ENCODE measurements at places on chromosomes 7 and 10.

DNA sequence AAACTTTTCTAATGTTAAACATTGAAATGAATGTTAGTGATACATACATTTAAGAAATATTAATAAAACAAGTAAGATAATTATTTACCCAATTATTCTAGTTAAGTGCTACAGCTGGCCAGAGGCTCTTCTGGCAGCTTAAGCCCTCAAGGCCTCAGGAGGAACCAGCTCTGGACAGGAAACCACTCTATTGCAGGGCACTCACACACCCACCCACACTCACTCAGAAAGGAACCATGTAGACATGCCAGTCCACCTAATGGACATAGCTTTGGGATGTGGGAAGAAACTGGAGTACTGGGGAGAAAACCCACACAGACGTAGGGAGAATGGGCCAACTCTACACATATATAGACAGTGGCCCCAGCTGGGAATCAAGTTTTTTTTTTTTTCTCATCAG is 28.2 kb downstream of the UMAD1 start:
- DNase-seq: no peak

DNA sequence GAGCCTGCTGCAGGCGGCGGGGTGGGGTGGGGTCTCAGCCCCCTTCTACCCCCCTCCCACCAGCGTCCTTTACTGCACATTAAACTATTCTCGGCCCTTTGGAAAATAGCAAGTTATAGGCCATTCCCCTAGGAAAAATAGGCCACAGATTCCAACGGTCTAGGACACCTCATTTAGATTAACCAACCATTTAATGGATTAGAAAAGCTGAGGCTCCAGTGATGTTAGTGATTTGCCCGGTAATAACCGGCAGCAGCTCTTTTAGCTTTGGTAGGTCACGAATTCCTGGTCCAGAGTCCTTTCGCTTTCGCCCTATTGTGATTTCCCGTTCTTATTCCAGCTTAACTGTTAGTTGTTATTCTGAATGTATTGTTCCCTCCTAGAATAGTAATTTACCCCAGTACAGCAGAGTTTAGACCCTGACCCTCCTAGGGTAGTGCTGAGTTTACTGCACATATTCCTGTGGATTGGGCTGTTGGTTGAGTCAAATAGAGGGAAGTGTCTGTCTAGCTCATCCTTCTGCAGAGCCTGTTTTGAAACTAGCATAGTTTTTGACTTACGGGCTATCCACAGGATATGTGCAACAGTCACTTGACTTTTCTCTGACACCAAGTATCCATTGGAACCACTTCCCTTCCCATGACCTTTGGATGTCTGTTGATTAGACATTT is 754 bp downstream of the GSTO1 start:
- DNase-seq: no peak

DNA sequence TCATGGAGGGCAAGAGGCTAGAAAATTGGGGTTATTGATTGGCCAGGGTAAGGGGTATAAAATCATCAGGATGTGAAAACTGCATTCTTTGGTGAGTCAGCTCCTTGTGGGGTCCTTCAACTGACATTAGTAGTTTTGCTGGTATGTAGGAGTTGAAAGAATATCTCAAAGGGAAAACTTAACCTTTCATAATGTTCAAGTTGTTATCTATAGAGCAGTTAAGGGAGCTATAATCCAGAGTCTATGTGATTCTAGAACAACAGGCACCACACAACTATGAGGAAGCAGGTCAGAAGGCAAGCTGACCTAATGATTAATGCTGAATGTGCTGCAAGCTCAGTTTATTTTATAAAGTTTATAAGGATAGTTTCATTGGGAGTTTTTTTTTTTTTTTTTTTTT is 13.7 kb downstream of the PRPS1L1 start:
- DNase-seq: no peak

GRCh38 chr7:154375956-154376355 is 323.8 kb downstream of the DPP6 start:
- DNase-seq: no peak

GRCh38 chr7:112853422-112853821 is 63.2 kb upstream of the TMEM168 start:
- DNase-seq: no peak

- DNase-seq: no peak
Observed at GRCh38 chr7:21352540-21353387, 75.1 kb upstream of the SP4 start.

GRCh38 chr10:107476408-107476807 is 311.9 kb upstream of the SORCS1 start:
- no peak for DNase-seq

DNA sequence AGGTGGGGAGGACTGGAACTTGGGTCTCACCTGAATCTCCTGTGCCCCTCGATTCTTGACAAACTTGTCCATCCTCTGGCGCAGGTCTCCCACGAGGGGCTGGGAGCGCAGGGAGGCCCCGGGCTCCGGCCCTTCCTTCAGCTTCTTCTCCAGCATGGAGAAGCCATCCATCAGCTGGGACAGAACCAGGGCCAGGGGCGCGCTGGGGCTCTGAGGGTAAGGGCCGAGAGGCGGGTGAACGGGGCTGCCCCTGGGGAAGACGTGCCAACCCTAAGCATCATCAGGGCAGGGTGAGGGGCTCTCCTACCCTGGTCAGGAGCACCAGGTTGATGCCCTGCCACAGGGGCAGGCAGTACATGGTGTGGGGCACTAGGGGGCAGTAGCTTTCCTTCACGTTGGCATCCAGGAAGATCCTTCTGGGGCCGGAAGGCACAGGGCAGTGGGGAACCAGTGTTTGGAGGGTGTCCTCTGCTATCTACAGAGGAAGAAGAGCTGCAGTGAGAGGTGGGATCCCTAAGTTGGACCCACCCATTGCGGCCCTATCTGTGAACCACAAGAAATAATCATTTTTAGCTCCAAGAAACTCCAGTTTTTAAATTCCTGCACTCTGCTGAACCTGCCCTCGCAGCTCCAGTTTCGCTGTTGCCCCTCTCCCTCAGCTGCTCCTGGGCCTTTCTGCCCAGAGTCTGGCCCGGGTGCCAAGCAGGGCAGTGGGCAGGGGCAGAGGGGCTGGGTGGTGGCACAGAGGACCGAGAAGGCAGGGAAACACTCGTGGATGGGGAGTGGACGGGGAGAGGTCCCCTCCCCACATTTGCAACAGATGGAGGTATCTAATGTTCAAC is 10.8 kb upstream of the PYROXD2 start:
- DNase-seq: no peak

DNA sequence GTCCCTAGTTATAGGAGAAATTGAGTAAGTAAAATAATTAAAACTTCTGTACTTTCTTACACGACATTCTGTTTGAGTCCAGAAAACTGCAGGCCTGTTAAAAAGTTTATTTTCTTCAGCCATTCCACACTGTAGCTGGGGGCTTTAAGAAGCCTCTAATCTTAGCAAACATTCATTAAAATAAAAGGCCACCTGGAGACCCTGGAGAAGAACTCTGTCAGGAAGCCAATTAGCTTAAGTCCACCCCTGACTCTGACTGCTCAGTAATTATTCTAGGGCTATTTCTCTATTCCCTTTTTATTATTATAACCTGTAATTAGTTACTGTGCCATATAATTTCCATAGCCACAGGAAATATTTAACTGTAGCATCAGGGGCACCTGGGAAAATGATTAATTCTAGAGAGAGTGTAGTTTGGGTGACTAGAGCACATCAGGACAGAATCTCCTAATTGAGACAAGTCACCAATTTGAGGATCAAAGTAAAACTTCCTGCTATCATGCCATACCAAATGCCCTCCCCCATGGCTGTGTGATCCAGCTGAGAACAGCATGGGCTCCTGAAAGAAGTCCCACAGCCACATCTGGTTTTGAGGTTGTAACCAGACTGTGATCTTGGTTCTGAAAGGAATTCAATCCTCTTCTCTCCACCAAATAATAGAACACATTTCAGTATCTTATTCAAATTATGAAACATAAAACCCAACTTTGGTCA is 1302.3 kb downstream of the XPNPEP1 start:
- no peak for DNase-seq

- no peak for DNase-seq
Observed at GRCh38 chr10:80108576-80109239, 23.8 kb upstream of the PLAC9 start.

DNA sequence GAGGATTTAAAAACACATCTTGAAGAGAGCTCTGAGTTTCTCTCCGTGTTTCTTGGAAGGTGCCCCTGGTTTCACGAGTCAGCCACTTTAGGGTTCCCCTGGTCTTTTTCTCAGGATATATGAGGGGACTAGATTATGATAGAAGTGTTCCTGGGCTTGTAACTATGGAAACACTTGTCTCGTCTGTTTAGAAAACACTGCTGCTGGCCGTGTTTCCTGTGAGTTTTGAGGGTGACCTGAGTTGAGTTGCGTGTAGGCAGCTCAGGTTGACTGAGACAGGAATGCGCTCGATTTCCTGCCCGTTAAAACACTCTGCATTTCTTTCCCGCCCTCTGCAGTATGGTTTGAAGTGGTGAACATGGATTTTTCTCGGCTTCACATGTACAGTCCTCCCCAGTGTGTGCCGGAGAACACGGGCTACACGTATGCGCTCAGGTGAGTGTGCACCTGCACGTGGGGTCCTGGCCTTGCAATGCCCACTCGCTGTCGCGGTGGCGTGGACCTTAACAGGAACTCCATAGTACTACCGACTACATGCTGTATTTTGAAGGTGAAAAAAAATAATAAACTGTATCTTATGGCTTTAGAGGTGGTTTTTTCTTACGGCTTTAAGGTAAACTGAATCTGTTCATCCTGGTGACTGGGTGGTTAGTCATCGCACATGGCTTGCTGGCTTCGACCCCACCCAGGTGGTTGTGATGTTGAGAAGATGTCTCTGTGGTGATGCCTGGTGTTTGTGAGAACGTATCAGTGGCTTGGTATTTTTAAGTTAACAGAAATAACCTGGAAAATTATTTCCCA is at the start of gene SUN1:
Gene SUN1, plus strand, starts transcription at position 310 of the 801 bp plus-strand sequence. Its CDS starts 49 bp downstream, at position 359.
- no peak for DNase-seq
